ENCODE measurements at places on chromosomes 4 and X.

- DNase-seq: no peak
These were observed 45.7 kb downstream of the FHDC1 start for GRCh38 chr4:152981842-152982241.

DNA sequence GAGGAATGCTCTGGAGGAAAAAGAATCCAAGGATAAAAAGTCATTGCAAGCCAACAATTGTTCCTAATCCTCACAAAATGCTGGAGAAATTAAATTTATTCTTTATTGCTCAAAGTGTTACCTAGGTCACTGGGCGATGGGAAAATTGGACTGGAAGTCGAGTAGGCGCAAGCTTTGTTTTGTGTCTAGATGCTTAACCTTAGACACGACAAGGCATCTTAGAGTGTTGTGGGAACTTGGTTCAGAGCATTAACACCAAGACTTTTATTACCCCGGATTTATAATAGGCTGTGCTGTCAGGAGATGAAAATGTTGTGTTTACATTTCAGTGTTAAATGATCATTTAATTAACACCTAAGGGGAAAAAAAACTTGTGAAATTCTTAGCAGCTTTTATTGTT, 25.1 kb downstream of the SLIT2 start:
- no peak for DNase-seq

- no peak for DNase-seq
These were observed 224.2 kb downstream of the STIM2 start for GRCh38 chr4:27084685-27085361.

GRCh38 chrX:105837232-105837631, 14.9 kb downstream of the NRK start:
- DNase-seq: no peak

DNA sequence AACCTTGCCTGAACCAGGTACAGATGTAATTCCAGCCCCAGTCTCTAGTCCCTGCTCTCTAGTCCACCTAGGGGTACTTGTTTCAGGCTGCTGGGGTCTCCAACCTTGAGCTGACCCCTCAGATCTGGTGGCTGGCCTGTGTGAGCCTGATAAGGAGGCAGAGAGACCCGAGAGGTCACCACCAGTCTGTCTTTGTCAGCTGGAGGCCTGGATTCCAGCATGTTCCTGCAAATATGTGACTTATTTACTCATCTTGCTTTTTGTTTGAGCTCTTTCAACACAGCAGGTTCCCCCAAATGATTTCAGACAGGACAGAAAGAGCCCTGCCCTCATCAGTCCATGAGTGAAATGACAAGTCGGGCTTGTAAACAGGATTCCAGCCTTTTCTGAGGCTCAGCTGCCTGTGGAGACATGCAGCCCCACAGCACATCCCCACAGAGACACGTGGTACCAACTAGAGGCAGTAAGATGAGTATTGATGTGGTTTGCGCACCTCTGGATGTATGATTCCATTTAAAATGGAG, 37.5 kb upstream of the STK26 start:
- DNase-seq: no peak

DNA sequence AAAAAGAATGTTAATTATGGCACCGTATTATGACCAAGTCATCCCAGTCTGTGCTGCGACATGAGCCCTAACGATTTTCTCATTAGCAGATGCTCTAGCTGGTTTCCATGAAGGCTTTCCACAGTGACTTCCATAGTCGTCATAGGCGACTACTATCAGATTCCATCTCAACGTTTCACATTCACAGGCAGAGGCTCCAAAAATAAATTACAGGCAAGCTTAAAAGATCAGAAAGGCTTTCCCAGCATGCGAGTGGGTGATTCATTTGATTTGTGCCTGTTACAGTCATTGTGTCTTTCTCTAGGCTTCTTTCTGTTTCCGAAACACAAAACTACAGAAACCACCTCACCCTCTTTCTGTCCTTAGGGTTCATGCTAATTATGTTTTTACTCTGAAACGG, 43.2 kb downstream of the PALLD start:
- DNase-seq: no peak

- DNase-seq: no peak
These were observed 7.6 kb downstream of the ANAPC10 start for GRCh38 chr4:145090380-145090779.

DNA sequence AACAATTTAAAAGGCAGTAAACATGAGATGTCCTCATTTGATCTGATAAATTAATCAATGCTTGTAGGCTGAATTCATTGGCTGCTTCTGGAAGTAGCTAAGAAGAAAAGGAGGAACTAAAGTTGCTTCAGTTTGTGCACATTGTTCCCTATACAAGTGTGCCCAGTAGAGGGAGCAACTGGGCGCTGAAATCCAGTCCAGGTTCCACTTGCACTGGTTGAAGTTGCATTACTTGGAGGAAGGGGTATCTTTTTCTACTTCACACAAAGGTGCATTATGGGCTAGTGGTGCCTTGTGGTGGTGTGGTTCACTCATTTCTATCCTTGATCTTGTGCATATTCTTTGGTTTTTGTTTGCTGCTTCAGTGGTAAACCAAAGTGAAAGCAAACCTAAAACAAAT, 67.9 kb upstream of the SOX3 start:
- DNase-seq: no peak

- DNase-seq: no peak
These were observed 327.5 kb upstream of the FRG1 start for GRCh38 chr4:189613207-189613606.

- DNase-seq: no peak
These were observed 54.1 kb downstream of the HOPX start for GRCh38 chr4:56626963-56627362.

DNA sequence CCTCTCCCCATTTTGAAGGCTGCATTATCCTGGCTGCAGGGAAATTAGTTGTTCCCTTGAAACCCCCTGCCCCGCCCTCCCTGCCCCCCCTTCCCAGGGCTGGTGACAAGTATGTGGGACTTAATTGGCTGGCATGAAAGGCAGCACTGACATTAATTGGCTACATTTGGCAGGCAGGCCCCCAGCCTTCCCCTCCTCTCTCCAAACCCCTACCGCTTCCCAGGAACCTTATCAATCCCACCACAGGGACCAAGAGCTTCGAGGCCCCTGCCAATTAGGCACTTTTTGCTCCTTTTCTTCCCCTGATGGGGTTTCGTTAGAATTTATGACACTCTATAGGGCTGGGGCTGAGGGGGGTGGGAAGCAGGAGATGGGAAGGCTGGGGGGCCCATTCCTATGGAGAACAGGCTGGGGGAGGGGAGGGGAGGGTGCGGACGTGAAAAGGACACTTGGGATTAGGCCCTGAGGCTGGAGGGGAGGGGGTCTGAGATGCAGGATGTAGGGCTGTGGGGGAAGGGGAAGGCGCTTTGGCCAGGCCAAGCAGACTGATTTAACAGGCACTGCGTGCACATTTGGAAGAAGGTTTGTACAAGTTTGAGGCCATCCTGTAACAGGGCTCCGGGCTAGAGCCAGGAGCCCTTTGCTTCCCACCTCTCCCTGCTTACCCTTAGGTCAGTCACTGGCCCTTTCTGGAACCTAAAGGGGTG, 52.2 kb downstream of the EFNB1 start:
- DNase-seq: no peak

- no peak for DNase-seq
These were observed 39.7 kb downstream of the CLDN2 start for GRCh38 chrX:106959901-106960300.

DNA sequence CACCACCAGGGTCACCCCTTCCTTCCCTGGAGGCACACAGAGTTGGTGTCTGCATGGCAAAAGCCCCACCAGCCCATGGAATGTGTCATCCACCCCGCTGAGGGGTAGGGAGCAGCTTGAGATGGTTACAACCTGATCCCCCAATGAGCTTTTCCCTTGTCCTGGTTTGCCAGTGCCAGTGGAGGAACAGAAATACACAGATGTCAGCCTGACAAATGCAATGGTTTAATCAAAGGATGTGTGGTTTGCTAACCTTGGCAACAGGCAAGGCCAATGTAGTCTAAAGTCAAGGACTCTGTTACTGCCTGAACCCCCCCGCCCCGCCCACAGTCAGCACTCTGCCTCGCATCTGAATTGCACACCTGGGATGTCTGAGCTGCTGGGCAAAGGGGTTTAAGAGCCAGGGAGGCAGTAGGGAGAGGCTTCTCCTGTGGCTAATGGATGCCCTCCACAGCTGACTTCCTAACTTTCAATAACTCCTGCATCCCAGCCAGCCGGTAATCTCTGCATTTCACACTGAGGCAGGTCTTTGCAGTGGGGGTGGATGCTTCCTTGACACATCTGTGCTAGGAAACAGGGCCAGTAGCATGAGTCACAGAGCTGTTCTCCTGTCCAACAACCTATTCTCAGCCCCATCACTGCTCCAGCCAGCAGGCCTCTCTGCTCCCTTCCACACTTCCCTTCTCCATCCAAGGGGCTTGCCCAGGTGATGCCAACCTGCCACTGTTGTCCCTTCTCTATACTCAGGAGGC, 137.5 kb downstream of the AMMECR1 start:
- DNase-seq: no peak

GRCh38 chr4:6426571-6427438, 45.6 kb downstream of the PPP2R2C start:
- DNase-seq: no peak

- DNase-seq: no peak
These were observed 68.4 kb upstream of the ETNPPL start for GRCh38 chr4:108831291-108831690.

- no peak for DNase-seq
These were observed 146.1 kb upstream of the NEIL3 start for GRCh38 chr4:177163532-177163931.

DNA sequence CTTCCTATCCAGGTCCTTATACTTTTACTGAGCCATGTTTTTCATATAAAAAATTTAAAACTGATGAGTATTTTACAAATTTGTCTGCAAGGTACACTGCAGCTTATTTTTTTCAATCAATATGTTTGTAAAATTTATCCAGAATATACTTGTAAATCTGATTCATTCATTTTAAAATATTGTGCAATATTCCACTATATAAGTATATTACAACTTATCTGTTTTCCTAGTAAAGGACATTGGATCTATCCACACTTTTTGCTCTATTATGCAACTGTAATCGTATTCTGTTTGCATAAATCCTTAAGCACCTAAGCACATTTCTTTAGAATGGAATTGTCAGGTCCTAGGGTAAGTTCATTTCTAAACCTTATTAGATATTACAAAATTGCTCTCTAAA, 49.5 kb downstream of the TBC1D9 start:
- no peak for DNase-seq

DNA sequence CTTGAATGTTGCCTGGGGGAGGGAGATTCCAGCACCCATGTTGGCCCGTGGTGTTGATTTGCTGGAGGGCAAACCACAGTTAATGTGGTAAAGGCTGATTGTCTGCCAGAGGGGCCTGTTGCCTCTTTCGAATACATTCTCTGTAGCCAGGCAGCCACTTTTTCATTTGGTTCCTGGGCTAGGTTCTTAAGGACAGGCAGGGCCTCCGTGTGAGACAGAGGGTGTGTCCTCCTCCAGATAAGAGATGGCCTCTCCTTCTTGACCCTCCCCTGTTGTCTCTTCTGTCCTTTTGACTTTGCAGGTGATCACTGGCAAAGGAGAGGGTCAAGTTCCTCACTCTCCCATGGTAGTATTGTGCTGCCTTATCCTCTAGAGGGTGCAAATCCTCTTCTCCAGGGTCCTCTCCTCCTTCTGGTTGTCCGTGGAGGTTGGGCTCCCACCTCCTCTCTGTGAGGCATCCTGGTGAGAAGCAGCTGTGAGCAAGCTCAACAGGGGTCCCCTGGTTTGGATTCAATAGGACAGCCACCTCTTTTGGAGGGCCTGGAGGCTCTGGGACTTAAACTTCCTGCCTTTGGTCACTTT, 44.9 kb downstream of the ZNF182 start:
- DNase-seq: no peak

- DNase-seq: no peak
These were observed 64.3 kb downstream of the TASL start for GRCh38 chrX:30513284-30513683.

- DNase-seq: no peak
These were observed 492.0 kb upstream of the ARX start for GRCh38 chrX:25507801-25508200.

GRCh38 chr4:168516841-168517240, 20.0 kb downstream of the PALLD start:
- DNase-seq: no peak

DNA sequence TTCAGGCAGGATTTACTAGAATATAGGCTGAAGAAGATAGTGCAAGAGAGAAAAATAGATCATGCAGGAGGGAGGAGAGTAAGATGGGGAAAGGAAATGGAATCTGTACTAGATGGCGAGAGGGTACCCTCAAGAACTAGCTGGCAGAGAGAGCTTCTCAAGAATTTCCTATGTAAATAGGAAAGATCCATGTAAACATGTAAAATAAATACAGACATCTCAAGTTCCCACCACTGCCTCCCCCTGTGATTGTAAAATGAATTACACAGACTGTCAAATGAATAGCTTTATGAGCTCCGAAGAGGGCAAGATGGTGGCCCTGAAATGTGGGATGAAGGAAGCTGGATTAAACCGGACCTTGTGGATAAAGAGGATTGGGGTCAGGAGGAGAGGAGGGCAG, 178.0 kb downstream of the PALLD start:
- no peak for DNase-seq

- no peak for DNase-seq
These were observed 10.5 kb upstream of the RNF128 start for GRCh38 chrX:106716004-106716403.

DNA sequence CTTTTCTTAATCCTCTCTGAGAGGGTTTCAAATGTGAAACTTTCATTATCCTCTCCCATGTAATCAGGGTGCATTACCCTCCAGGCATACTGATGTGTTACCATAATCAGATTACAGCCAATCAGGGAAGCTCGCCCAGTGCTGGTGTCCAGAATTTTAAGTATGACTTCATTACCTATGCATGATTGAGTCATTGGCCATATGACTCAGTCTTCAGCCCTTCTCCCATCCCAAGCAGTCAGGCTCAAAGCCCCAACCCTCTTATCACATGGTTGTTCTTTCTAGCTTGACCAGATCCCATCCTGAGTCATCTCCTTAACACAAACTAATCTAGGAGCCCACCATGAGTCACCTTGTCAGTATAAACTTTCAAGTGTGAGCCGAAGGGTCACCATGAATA, 1668.1 kb upstream of the AGA start:
- no peak for DNase-seq
